ENCODE measurements at places on chromosomes 1 and 21.

GRCh38 chr1:110465038-110465813, 14.3 kb downstream of the PROK1 start:
- DNase-seq, result no peak

DNA sequence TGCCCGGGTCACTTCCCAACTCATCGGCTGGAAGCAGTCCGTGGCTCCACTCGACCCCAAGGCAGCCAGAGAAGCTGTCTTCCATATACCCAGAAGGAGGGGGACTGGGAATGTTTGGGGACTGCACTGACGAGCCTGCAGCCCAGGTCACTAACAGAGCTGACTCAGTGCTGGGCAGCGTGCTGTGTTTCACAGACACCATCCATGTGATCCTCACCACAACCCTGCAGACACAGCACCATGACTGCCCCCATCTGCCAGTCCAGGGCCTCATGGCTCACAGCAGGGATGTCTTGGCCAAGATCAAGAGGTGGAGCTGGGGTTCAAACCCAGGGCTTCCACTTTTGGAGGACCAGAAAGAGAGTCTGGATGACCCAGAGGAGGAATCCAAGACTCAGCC, 67.9 kb downstream of the KLHDC7A start:
- DNase-seq, result no peak

GRCh38 chr1:166902279-166902678, 26.2 kb upstream of the TADA1 start:
- no peak for DNase-seq

DNA sequence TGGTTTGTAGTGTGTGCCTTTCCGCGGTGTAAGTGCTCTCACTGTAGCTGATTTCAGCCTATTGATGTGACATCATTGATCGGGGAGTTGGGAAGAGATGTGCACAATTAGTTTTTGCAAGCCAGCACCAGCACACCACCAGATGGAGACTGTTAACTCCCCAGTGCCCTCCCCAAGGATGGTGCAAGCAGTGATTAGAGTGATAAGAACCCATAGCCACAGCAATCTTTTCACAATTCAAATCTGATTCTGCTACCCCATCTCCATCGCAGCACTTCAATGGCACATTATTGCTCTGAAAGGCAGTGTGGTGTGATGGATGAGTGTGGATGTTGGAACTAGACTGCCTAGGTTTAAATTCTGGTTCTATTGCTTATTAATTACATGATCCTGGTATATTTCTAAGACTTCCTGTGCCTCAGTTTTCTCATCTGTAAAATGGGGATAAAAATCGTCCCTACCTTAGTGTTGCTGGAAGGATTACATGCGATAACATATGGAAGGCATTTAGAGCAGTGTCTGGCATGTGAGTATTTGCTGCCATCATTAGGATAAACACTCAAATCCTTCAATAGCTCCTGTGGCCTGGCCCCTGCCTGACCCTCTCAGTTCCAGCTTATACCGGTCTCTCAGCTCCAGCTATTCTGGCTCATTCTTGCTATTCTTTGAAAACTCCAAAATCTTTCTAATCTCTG, 6.7 kb downstream of the CSF3R start:
- DNase-seq, result no peak

GRCh38 chr1:26293911-26294463, 12.4 kb downstream of the UBXN11 start:
- no peak for DNase-seq

- DNase-seq, result no peak
Observed at GRCh38 chr21:31898933-31899630, 26.3 kb downstream of the HUNK start.

GRCh38 chr1:92538413-92539061, 51.8 kb upstream of the GFI1 start:
- DNase-seq, result no peak

DNA sequence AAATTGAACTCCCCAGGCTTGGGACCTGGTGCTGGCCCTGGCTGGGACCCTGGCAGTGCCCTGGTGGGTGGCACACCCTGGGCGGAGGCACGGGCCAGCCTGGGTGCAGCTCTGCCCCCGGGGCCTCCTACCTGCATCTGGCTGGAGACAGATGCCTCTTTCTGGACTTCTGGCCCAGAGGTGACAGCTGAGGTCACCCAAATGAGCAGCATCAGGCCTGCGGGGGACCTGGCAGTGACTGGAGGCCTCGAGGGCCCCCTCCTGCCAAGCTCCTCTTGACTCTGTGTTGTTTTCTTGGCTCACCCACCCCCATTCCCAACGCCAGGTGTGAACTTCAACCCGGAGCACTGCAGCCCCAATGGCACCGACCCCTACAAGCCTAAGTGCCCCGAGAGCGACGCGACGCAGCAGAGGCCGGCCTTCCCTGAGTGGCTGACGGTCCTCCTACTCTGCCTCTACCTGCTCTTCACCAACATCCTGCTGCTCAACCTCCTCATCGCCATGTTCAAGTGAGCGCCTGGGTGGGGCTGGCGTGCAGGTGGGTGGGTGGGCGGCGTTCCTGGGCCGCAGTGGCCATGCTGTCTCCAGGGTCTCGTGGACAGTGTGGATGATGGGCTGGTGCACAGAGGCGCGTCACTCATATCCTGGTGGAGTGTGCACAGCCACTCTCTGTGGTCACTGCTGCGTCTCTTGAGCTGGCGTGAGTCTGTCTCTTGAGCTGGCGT, 41.6 kb upstream of the LRRC3 start:
- DNase-seq, result no peak

GRCh38 chr1:44264451-44264771, 51.1 kb downstream of the DMAP1 start:
- no peak for DNase-seq

All from H1 (cell line).